ENCODE measurements at places on chromosomes 5 and 9. TPM values are rescaled to one million over a fixed set of nuclear protein-coding genes. Genes with fewer than 3 reads are reported as not detected.

Gene PCDHB16
- polyA plus RNA-seq: 1.9 TPM

- no peak overlapping the region for H3K27ac ChIP-seq
- H3K36me3 ChIP-seq: no peaks in the 10 kb centered on the region
- no peaks in the 10 kb centered on the region for H3K27me3 ChIP-seq
Observed at GRCh38 chr5:175746851-175747250, 89.0 kb downstream of the HRH2 start.

DNA sequence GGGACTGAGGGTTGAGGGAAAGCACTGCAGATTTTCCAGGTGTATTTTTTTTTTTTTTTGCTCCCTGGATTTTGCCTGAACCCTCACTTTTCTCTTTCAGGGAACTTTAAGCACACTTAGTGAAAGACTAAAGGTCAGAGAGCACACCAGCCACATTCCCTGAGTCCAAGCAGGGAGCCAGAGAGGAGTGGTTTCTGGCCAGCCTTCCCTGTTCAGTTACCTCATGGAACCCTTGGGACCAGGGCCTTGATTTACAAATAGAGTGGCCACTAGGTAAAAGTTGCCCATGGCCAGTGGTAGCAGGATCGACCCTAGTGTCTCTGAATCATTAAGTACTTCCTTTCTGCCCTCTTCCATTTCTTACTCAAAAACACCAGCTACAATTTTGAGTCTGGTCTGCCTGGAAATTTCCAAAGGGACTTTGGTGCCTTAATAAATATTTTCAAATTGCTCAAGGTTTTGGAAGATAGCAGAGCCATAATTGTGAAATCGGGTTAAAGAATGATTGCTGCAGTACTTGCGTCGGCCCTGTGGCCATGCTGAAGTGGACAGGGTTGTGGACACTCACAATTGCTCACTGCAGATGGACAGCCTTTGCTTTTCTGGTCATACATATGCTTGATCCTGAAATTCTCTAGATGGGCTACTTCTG, 14.5 kb downstream of the PALM2AKAP2 start:
- no peaks in the 10 kb centered on the region for H3K27me3 ChIP-seq
- H3K36me3 ChIP-seq: no peaks in the 10 kb centered on the region
- no peak overlapping the region for H3K4me3 ChIP-seq
- no peaks in the 10 kb centered on the region for H3K4me1 ChIP-seq
- H3K27ac ChIP-seq: no peak overlapping the region

Gene AQP3
- 6.3 TPM for polyA plus RNA-seq

DNA sequence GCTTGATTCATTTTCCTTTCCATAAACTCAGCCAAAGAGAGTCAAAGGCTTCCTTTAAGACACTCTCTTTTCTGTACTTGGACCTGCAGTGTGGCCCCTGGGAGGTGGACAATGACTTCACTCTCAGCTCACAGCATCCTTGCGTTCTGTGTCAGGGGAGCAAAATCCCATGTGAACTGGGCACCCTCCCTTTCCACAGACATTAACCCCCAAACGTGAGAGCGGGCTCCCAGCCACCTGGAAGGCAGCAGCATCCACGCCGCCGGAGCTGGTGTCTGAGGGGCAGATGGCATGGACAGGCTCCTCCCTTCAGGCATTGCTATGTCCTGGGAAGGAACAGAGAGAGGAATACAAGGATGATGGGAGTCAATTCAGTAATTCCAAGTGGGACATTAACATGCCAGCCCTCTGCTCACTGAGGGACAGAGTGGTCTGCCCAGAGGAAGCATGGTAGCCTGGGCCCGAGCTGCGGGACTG, 39.5 kb downstream of the TRIP13 start:
- no peaks in the 10 kb centered on the region for H3K27me3 ChIP-seq
- no peaks in the 10 kb centered on the region for H3K36me3 ChIP-seq
- no peak for DNase-seq
- H3K4me3 ChIP-seq: no peak overlapping the region

GRCh38 chr5:88734191-88734640, 148.8 kb downstream of the MEF2C start:
- H3K36me3 ChIP-seq: no peaks in the 10 kb centered on the region
- H3K27me3 ChIP-seq: no peaks in the 10 kb centered on the region
- H3K27ac ChIP-seq: no peak overlapping the region
- no peak overlapping the region for H3K4me3 ChIP-seq
